ENCODE measurements at places on chromosomes 2 and 18.

DNA sequence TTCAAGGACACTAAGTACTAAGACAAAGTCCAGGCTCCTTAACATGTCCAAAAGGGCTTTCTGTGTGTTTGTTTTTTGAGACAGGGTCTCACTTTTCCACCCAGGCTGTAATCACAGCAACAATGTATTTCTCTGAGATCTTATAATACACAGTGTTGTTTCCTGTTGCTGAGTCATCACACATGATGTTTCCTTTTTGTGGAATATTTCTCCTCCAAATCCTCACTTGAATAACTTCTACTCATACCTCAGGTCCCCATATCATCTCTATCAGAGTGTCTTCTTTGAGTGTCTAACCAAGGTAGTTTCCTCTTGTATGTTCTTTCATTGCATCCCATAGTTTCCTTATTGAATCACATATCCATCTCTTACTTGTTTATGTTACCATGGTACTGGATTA, 632.0 kb upstream of the PIK3C3 start:
- no peak for DNase-seq

DNA sequence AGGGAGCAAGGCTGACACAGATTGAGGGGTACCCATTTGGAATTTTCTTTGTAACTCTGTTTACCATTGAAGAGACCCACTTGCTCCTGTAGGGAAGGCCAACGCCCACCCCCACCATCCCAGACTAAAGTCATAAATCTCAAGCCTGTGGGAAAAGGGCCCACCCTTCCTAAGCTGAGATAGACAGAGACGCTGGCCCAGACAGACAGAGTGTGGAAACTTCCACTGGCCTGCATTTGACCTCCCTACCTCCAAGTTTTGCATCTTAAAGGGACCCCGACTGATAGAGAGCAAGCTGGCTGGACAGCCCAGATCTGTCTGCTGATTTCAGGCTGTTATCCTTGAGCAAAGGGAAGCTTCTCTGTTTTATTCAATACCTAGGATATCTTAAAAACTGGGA, 48.2 kb upstream of the SLC14A2 start:
- DNase-seq, result no peak

DNA sequence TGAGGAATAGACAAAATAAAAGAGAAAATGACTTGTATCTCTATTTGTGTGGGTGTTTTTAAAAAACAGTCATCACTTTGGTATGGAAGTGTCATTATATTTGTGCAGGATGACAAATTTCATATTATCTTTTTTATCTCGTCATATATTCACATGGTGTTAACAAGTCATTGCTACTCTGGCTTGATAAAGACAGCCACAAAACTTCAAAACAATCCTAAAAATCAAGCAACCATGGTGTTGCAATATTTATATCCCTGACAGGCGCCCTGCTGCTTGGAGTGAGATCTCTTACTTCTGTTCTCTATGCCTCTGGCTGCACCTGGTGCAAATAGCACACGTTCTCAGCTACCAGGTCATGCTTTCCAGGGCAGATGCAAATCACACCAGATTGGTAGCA, 278.0 kb upstream of the EPHA4 start:
- no peak for DNase-seq

GRCh38 chr18:56314396-56314795, 324.0 kb downstream of the TXNL1 start:
- DNase-seq, result no peak

DNA sequence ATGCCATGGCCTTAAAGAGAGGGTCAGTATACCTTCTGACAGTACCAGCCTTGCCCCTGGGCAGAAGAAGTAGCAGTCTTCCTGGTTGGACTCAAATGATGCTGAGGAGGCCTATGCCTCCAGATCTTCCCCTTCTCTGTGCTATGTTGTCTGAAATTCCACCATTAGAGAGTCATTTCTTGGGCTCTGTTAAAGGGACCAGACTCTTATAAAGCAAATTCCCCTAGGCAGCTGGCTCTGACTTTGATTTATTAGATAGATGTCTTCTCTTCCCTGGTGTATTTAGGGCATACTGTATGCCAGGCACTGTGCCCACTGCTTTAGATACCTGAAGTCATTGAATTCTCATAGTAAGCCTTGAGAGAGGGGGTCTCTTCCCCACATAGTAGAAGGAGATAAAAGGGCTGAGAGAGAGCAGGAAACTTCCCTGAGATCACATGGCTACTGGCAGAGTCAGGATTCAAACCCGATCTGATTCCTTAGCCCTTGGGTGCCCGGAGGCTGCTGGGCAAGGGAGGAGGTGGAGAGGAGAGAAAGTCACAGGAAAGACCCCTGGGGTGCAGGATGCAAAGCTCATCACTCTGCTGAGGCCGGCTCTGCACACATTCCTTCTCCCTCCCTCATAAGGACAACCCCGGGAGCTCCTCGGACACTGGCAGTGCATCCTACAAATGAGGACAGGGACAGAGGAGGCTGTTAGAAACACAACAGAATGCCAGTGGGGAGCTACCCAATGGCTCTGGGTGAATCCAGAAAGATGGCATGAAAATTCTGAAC, 23.0 kb downstream of the COPS9 start:
- no peak for DNase-seq

DNA sequence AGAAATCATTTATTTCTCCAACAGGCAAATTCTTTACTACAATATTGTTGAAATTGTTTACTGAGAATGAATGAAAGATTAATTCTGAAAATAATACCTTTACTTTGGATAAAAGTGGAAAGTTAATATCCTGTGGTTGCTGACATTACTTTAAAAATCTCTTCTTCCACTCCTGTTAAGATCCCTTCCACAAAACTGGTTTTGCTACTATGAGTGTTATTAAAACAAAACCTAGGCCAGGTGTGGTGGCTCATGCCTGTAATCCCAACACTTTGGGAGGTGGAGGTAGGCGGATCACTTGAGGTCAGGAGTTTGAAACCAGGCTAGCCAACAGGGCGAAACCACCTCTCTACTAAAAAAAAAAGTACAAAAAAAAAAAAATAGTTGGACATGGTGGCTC, 123.9 kb upstream of the CCDC150 start:
- no peak for DNase-seq

DNA sequence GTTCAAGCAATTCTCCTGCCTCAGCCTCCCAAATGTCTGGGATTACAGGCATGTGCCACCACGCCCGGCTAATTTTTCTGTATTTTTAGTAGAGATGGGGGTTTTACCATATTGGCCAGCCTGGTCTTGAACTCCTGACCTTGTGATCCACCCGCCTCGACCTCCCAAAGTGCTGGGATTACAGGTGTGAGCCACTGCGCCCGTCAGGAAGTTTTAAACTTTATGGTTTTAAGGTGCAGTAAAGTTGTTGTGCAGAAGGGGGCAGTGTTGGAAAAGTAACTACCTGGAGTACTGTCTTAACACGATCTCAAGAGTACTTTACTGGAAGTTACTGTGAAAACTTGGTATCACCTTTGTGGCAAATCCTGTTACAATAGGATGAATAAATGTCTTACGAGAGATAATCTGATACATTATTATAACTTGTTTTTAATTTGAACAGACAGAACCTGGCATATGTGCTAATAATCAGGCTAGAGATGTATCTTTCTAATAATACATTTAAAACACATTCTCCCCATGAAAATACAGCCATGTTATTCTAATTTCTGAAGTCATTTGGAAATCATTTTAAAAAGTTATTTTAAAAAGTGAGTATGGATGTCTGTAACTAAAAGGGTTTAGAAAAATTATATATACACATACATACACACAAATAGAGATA, 10.8 kb downstream of the SPDYA start:
- DNase-seq, result no peak

GRCh38 chr2:62382757-62383156, 123.2 kb downstream of the TMEM17 start:
- no peak for DNase-seq

DNA sequence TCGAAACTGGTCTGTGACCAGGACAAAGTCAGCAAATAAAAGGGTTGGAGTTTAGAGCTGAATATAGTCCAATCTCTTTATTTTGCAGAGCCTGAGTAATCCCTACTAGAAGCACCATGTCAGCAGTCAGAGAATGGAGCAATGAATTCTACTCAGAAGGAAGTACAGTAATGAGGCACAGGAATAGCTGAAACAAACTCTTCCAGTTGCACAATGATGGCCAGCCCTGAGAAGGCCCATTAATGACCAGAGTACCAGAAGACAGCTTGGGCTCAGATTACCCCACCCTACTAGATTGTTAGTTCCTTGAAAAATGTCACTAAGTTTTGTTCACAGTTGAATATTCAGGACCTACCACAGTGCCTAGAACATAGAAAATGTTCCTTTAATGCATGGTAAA, 40.3 kb upstream of the SCG2 start:
- no peak for DNase-seq

DNA sequence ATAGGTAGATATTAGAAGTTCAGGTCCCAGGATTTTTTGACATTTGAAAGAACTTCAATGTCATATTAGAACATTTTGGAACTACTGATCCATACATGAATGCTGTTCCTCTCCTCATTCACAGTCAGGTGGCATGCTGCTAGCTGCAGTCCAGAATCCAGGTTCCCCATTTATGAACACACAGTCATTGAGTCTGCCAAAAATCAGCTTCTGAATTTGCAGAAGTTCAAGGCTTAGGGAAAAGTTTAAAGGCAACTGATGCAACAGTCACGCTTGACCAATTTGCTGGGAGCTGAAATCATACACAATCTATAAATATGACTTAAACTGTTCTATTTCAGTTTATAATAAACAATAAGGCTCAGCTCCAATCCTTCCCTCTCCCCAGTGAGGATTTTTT, 17.3 kb upstream of the TTR start:
- DNase-seq, result no peak

GRCh38 chr2:34736482-34736881, 1137.4 kb upstream of the FAM98A start:
- no peak for DNase-seq

DNA sequence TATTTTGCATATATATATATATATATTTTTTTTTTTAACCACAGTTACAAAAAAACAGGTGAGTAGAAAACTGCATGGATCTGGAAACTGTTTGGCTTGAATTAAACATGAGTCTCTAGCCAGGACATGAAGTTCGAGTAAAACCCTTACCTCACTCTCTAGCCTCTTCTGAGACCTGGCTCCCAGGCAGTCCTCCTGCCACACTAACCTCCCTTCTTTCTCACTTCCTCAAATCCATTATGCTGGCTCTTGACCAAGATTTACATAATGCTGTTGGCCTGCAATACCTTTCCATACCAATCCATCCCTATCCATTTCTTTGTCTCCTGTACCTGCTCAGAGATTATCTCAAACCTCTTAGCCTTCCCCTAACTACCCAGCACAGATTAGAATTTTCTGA, 34.0 kb downstream of the PIGN start:
- DNase-seq, result no peak

DNA sequence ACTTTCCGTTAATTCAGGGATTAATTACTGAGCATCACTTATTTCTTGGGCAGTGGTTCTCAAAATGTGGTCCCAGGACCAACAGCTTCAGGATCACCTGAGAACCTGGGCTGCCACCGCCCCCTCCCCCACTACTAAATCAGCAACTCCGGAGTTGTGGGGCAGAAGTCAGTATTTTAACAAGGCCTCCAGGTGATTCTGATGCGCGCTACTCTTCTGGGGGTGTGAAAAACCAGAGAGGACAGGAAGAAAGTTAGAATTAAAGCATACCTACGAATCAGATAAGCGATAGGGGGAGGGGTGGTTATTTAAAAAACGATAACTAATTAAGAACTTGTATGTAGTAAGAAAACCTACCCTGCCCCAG, 319 bp downstream of the ZSCAN30 start:
- no peak for DNase-seq

- no peak for DNase-seq
Measured at GRCh38 chr2:16368328-16368727, 297.3 kb downstream of the CYRIA start.

- no peak for DNase-seq
Measured at GRCh38 chr2:221243771-221244170, 328.3 kb downstream of the EPHA4 start.

GRCh38 chr2:44843641-44844310, 97.7 kb upstream of the SIX3 start:
- no peak for DNase-seq

DNA sequence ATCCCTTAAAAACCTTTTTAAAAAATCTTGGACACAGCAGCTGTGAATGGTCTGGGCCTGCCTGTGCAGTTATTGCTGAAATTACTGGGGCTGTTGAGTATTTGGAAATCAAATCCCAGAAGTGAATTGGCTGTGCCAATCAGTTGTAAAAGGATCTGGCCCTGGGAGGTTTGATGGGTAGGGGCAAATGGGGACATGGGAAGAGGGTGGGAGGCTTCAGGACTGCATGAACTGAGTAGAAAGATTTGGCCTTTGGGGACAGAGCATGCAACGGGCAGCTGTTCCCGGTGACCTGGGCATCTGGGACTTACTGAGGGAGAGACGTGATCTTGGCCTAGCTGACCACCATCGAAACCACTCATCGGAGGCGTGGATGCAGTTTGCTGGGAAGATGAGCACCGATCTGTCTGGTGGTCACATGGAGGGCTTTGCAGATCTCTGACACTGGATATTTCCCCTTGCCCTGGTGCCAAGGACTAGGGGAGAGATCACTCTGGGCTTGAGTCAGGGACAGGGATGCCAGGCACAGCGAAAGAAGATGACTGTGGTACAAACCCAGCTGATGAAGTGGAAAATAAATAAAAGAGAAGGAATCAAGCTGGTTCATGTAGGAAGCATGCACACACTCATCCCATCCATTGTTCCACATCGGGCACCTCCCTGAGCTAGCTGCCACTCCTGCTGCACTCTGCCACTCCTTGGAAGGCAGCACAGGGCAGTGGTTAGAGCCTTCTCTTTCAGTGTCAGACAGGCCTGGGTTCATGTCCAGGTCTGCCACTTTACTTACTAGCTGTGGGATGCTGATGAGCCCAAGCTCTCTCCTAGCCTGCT, 58.4 kb downstream of the SEMA4F start:
- DNase-seq, result no peak

DNA sequence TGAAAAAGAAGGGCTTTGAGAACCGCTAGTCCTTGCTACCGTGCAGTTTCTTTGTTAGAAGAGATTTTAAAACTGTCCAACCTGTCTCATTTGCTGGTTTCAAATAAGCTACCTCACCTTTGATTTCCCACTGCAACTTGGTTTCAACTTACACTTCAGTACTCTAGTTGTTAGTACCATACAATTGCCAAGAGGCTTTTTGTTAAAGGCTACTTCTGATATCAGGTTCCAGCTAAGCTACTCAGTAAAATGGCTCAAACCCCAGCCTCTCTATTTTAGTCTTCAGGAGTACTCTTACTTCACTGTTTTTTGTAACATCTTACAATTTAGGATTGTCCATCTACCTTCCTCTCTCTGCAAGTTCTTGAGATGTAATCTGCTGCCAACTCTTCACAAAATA, 91.6 kb downstream of the INO80D start:
- no peak for DNase-seq

GRCh38 chr2:102585847-102586404, 33.4 kb upstream of the SLC9A2 start:
- no peak for DNase-seq

Data from AG04449 (cell line).